Activated B cell treated with CpG ODN at 0.5 μM for 24 hours (primary cell): ENCODE measurements at places on chromosomes 3 and 15. TPM values are rescaled to one million over a fixed set of nuclear protein-coding genes. Genes with fewer than 3 reads are reported as not detected.

The ZKSCAN7 gene
- 6.8 and 9.2 TPM in 2 replicates for total RNA-seq

The TP63 gene
- 3.9 and 4.6 TPM in 2 replicates for total RNA-seq

The EHHADH gene
- 1.1 and 1.7 TPM in 2 replicates for total RNA-seq

The PIGBOS1 gene
- total RNA-seq, result 10.7 and 12.6 TPM in 2 replicates

The WNT5A gene
- not detected in 2 replicates for total RNA-seq

The CMSS1 gene
- 37.4 and 41.1 TPM in 2 replicates for total RNA-seq

The GCSAM gene
- 16.0 and 17.3 TPM in 2 replicates for total RNA-seq

- DNase-seq, result no peak
- H3K27ac ChIP-seq, result no peak overlapping the region
- no peak overlapping the region for H3K4me3 ChIP-seq
- no peaks in the 10 kb centered on the region for H3K4me1 ChIP-seq
These were observed 11.6 kb upstream of the RNF7 start for GRCh38 chr3:141726483-141726882.
